Right atrium auricular region (tissue), 2 donors: ENCODE measurements at places on chromosomes 7 and 10. TPM values are rescaled to one million over a fixed set of nuclear protein-coding genes. Genes with fewer than 3 reads are reported as not detected.
A peak's percentile ranks its signal among the peaks of the same experiment; 100 is the strongest.

- DNase-seq: no peak
These were observed 75.1 kb upstream of the PRKG1 start for GRCh38 chr10:50999163-50999562.

Gene CEP41
- total RNA-seq: 1.5 TPM

DNA sequence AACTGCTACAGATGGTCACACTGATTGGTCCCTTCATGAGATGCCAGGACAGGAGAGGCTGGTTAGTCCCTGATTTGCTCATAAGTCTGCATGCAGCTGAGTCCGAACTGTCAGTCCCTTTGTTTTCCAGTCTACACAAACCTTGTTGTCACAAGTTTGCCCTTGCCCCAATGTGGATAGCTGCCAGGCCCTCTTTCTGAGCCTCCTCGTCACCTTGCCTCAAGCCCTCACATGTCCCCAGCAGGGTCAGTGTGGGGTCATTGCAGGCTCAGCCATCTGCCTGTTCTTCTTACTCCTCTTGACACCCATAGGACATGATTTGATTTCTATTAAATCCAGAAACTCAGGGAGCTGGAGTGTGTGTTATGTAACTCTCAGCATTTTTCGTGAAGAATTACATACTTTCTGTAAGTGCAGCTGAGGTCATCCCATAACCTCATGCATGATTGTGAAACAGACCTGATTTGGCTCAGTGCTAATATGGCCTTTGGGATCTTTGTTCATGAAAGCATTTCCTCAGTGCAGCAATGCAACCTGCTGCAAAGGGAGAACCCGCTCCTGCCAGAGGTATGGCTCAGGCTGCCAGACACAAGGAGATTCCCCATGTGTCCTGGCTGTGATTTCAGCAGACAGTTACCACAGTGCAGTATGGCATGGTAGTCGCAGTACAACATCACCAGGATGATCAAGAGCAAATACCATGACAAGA is 70.0 kb upstream of the ZMIZ2 start:
- DNase-seq: no peak

Gene MYO1G
- total RNA-seq: 2.2 TPM

DNA sequence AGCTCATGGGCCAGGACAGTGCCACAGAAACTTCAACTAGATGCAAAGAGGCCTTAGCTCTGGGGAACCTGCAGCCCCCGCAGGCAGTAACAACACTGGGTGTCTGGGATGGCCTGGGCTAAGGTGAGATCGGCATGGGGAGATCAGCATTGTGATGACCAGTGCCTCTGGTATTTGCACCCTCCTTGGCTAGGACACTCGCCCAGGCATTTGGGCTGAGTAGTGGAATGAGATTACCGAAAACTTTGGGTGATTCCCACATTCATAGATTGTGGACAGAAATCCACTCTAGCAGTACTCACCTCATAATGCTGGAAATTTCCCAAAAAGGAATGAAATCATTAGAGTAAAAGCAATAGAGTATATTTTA is 70.6 kb upstream of the ZMIZ2 start:
- peak; percentile 46 for DNase-seq

- no peak for DNase-seq
These were observed 11.1 kb downstream of the H2BK1 start for GRCh38 chr7:151198945-151199848.

Gene TRIM4
- total RNA-seq: 8.8 TPM

Gene CUZD1
- total RNA-seq: not detected

DNA sequence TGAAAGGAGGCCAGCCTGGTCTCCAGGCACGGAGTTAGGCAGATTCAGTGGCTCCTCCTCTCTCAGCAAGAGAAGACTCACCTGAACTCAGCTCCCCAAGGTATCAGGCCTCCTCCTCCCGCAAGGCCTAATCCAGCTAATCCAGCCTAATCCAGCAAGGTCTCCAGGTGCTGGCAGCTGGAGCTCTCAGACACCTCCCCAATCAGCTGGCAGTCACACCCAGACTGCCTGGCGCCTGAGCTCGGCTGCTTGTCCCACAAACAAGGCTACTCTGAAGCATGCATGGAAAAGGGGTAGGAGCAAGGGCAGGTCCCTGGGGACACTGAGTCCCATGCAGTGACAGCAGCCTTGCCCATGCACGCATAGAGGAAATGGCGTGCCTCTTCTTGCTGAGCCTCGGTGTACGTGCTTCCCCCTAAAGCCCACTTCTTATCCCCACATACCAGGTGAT is 3.3 kb upstream of the OPN4 start:
- DNase-seq: peak; percentile 57

DNA sequence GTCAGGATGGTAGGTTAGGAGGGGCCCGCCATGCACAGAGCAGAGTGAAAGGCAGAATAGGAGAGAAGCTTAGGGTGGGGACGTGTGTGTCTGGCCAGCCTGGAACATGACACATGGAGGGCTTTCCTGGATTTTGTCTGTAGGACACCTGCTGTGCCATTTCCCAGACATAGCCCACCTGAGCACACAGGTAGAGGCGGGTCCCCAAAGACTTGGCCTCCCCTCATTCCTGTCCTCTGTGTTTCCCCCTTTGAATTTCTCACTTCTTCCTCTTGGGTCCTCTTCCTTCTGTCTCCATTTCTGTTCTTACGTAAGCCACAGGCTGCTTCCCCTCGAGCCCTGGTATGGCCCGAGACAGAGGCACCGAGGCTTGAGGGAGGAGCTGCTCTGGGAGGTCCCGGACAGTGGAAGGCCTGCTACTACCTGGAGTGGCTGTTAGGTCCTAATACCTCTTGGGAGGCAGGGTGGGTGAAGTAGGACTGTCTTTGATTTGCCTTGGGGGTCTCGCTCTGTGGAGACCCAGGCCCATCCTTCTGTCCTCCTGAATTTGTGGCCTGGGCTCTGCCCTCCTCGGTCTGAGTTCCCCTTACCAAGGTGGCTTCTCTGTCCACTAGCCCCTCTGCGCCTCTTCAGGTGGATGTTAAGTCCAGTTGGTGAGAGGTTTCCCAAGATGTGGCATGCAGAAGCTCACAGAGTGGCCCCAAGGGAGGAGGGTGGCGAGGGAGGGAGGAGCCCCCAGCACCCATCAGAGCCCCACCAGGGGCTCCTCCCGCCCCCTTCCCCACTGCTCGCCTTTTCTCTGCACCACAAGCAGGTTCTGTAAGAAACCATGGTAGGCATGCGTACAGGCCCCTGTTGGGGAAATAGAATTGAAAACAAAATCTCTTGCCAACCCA is 5.5 kb downstream of the ZNF775 start:
- no peak for DNase-seq

DNA sequence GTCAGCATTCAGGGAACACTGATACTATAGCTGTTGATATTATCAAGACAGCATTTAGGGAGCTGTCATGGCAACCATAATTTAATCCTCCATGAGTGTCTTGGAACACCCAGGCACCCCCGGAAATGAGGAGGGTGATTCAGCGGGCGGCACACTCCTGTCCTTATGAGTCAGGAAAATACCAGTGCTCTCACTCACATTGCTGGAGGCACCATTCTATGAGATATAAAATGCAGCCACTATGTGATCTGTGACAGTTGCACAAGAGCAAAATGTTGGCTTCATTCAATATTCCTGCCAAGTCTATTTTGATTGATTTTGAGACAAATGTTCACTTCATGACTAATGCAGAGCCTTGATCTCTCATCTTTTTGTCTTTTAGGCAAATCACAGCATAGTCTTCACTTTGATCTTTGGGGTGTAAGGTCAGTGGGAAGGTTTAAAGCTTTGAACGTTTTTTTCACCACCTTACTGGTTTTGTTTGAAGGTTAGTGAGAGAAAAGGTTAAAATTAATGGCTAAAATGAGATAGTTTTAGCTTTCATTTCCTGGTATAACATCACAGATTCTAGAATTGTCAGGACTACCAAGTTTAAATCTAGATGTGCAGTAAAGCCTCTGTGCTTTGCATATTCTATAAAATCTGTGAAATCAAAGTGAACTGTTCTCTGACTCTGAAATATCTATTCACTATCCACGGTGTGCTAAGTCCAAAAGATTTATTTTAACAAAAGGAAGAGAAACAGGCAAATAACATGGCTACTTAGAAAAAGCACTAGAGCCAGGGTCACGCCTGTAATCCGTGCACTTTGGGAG is 12.4 kb upstream of the ARHGAP12 start:
- no peak for DNase-seq

DNA sequence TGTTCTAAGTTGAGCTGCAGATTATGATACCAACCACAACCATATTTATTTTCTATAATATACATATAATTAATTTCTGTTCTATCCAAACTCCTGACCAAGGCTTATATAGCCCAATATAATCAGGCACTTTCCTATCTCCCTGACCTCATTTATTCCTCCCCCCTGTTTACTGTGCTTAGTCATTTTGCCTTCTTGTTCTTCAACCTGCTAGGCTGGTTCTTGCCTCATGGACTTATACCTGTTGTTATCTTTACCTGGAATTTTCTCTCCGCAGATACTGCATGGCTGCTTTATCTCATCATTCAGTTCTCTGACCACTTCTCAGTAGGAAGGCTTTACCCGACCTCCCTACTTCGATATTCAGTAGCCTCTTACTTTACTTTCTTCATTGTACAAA is 24.9 kb upstream of the FAM3C start:
- no peak for DNase-seq

- peak; percentile 56 for DNase-seq
These were observed 53.5 kb downstream of the ZNF467 start for GRCh38 chr7:149719912-149720335.

DNA sequence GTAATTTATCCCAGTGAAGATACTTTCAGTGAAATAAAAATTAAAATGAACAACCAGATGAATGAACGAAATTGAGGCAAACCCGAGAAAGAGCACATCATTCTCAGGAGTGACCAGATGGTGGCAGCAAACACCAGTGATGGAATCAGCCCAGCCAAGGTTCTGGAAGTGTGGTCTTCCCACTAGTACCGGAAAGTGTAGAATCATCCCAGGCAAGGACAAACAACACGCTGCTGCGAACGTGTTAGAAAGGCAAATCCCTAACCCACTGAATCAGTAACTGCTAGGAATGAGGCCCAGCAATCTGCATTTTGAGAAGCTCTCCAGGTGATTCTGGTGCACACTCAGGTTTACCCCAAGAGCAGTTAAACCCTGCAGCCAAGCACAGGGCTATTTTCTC is 15.5 kb upstream of the SLC18A3 start:
- DNase-seq: peak; percentile 65

DNA sequence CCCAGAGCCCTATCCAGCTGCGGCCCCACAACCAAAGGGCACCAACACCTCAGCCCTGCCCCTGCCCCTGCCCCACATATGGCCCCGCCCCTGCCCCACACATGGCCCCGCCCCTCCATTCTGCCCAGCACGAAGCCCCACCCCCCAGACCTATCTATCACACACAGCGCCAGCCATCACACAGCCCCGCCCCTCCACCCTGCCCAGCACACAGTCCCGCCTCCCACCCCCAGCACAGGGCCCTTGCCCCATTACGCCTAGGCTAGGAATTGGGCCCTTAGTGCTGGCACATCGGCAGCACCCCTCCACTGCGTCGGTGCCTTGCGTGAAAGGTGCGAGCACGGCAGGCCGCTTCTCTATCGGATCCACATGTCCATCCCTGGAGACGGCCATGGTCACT is 126.8 kb downstream of the MAD1L1 start:
- no peak for DNase-seq

Gene ACSM6
- total RNA-seq: not detected

Gene CALML5
- not detected for total RNA-seq

Gene C10orf62
- 0.67 TPM for total RNA-seq

Gene MEST
- 27.8 TPM for total RNA-seq

DNA sequence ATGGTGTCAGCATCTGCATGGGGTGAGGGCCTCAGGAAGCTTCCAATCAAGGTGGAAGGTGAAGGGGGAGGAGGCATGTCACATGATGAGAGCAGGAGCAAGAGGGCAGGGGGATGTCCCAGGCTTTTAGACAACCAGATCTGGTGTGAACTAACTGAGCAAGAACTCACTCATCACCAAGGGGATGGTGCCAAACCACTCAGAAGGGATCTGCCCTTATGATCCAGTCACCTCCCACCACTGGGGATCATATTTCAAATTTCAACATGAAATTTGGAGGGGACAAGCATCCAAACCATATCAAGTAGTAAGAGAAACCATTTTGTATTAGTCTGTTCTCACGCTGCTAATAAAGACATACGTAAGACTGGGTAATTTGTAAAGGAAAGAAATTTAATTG is 33.6 kb downstream of the THNSL1 start:
- no peak for DNase-seq

Gene AGMO
- 0.48 TPM for total RNA-seq

DNA sequence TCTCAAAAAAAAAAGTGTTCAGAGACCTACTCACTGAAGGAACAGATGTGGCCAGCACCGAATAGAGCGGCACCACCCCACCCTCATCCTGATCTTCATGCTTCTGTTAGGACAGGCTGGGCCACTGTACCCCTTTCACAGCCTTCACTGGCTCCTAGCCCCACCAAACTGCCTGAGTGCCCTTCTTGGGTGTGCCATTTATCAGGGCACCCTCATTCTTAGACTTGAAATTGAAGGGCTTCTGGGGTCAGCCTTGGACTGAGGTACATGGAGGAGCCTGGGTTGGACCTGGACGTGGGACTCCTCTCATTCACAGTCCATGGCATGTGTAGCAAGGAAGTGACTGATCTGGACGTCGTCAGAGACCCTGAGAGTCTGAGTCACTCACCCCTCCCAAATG is 190.3 kb downstream of the COBL start:
- DNase-seq: peak; percentile 43

Gene SPDYE5
- not detected for total RNA-seq

DNA sequence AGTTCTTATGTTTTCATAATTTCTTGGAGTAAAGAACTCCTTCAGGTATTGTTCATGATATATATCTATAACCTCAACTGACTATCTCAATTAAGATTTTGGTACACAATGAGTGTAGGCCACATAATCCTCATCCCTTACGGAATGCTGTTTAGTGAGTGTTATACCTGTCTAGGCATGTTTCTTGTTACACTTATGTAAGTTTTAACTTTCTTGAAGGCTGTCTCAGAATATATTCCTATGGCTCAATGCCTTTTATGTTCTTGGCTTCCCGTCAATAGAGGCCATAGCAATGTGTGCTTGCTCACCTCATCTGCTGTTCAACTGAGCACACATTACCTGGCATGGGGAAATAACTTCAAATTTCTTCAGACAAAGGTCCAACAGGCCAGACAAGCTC is 185.1 kb downstream of the CTTNBP2 start:
- no peak for DNase-seq

Gene STK17A
- 25.9 TPM for total RNA-seq

DNA sequence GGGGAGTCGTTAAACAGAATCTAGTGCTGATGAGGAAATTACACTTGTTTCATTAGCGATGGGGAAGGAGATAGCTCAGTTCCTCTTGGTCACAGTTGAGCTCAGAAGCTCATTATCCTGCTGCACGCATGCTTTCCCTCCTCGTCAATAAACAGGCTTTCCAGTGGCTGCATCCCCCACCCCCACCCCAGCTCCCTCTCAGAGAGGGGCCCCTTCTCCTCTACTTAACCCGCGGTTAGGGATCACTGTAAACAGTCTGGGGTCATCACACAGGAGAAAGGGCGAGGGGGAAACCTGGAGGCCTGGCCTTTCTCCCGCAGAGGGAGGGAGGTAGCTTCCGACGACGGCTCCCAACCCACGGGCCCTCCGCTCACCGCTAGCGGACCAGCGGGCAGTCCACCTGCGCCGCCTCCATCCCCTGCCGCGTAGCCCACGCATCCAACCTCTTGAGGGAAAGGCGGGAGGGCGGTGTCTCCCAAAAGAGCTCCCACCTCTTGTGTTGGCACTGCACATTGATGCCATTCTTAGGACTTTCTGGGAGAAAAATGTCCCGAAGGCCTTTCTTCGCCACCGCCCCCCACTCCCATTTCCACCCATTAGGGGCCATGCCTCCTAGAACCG is 80.8 kb downstream of the PAX2 start:
- no peak for DNase-seq
